ENCODE measurements at places on chromosomes 12 and 14. TPM values are rescaled to one million over a fixed set of nuclear protein-coding genes. Genes with fewer than 3 reads are reported as not detected.

Gene SLC41A2
- total RNA-seq = 46.0 TPM

Gene RHEBL1
- total RNA-seq = 0.95 TPM

Gene APOLD1
- 8.1 TPM for total RNA-seq

Gene CCDC38
- total RNA-seq = not detected

DNA sequence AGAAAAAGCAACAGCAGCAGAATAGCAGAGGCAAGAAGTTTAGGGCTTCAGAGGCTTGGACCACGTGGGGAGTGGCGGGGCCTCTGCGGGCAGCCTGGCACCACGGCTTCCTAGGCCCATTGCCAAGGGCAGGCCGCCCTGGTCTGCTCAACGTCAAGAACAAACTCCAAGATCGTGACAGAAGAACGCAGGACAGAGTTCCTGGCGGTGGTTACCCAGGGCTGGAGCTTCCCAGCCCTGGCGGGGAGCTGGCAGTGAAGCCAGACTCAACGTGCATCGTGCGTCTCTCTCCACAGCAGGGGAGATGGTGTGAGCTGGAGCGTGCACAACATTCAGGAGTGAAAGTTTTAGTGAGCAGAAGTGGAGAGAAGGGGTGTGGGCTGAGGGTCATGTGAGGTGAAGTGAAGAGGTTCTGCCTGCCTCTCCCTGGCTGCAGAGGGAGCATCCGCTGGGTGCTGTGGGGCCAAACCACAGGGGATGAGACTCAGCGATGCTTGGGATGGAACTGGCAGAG, 13.9 kb upstream of the CACNA2D4 start:
- H3K27me3 ChIP-seq = peaks cover 7% of the 10 kb centered on the region
- DNase-seq = no peak
- no peak overlapping the region for H3K4me3 ChIP-seq
- H3K4me1 ChIP-seq = peaks cover 64% of the 10 kb centered on the region
- H3K36me3 ChIP-seq = no peaks in the 10 kb centered on the region
- peak overlapping the region; percentile 23 for H3K27ac ChIP-seq

DNA sequence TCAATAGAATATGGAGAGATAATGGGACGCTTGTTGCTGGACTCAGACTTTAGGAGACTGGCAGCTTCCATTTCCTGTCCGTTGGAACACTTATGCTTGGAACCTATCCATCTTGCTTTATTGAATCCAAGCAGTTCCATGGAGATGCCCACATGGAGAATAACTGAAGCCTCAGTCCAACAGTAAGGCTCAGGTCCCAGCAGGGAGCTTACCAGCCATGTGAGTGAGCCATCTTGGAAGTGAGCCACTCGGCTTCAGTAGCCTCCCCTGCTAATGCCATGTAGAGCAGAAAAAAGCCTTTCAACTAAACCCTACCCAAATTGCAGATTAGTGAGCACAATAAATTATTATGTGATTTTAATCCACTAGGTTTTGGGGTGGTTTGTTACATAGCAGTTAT, 538.8 kb upstream of the STXBP6 start:
- no peaks in the 10 kb centered on the region for H3K36me3 ChIP-seq
- H3K27ac ChIP-seq = no peak overlapping the region
- no peaks in the 10 kb centered on the region for H3K27me3 ChIP-seq
- no peaks in the 10 kb centered on the region for H3K4me1 ChIP-seq
- no peak overlapping the region for H3K4me3 ChIP-seq

- no peaks in the 10 kb centered on the region for H3K4me1 ChIP-seq
- H3K27ac ChIP-seq = no peak overlapping the region
Observed at GRCh38 chr14:76502638-76503037, 126.7 kb downstream of the ESRRB start.

DNA sequence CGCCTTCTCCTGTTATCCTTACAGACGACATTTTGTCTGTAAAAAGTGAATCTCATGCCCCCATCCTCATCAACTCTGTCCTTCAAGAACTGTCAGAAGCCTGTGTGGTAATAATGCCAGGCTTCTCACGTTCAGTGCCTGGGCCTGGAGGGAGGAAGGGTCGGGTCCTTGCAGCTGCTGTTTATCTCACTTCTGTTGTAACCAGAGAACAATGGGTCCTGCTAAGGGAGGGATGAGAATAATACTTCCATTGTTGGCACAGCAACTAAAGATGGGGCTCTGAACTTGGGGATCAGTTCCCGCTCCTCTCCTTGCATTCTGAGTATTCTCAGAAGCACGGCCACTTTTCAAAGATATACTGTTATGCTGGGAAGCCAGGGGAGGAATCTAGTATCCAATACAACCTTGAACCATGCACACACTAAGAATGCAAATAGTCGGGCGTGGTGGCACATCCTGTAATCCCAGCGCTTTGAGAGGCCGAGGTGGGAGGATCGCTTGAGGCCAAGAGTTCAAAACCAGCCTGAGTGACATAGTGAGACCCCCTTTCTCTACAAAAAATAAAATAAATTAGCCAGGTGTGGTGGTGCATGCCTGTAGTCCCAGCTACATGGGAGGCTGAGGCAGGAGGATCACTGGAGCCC, 38.8 kb upstream of the NINJ2 start:
- peaks cover 2% of the 10 kb centered on the region for H3K36me3 ChIP-seq

DNA sequence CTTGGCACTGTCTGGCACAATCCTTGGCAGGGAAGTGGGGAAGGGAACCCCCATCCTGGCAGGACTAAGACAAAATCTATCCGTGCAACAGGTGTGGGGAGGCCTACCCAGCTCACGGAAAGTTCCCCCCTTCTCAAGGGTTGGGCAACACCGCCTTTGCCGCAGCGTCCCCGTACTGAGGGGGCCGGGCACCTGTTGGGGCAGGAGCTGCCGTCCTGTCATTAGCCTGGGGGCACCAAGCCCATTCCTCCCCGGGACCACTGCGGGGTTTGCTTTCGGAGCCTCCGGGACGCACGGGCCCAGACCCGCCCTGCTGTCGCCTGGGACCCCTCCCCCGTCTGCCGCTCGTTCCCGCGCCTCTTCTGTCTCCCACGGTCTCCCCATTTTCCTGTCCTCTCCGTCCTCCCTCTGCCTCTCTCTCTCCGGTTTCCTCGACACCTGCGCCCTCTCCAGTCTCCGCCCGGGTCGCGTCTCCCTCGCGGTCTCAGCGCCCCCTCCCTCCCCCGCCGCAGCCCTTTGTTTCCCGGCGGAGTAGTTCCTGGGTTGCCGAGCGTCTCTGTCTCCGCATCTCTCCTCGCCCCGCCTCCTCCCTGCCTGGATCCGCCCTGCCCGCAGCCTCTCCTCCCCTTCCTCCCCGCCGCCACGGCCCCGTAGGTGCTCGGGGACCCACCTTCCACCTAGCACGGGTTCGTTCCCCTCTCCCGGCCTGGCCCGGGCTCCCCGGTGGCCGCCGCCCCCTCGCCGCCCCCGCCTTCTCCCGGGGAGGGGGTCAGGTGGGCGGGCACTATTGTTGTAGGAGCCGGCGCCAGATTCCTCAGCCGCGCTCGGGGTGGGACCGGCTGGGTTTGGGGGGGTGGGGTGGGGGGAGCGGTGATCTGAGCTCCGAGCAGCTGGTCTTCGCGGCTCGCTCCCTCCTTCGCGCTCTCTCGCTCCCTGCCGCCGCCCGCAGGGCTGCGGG, at the start of gene CACNB3:
CACNB3 (plus strand) TSS at position 624 of the 958 bp plus-strand sequence. CDS start 434 bp downstream, outside the sequence.
- H3K4me1 ChIP-seq = peaks cover 54% of the 10 kb centered on the region
- no peaks in the 10 kb centered on the region for H3K27me3 ChIP-seq
- peaks cover 2% of the 10 kb centered on the region for H3K36me3 ChIP-seq
- H3K4me3 ChIP-seq = peak within 1 kb of the TSS; percentile 94

- no peak overlapping the region for H3K27ac ChIP-seq
- H3K36me3 ChIP-seq = no peaks in the 10 kb centered on the region
- H3K4me1 ChIP-seq = peaks cover 37% of the 10 kb centered on the region
- H3K4me3 ChIP-seq = no peak overlapping the region
- H3K27me3 ChIP-seq = no peaks in the 10 kb centered on the region
- DNase-seq = no peak
Observed at GRCh38 chr12:63941166-63941800, 96.8 kb downstream of the SRGAP1 start.

- no peak overlapping the region for H3K27ac ChIP-seq
- no peaks in the 10 kb centered on the region for H3K36me3 ChIP-seq
- DNase-seq = peak; percentile 70
- no peaks in the 10 kb centered on the region for H3K27me3 ChIP-seq
- no peak overlapping the region for H3K4me3 ChIP-seq
Observed at GRCh38 chr14:101068313-101069227, 165.0 kb upstream of the RTL1 start.

GRCh38 chr12:111570084-111570961, 28.8 kb downstream of the ATXN2 start:
- H3K36me3 ChIP-seq = peaks cover 4% of the 10 kb centered on the region
- no peak for DNase-seq
- H3K4me1 ChIP-seq = peaks cover 52% of the 10 kb centered on the region
- no peak overlapping the region for H3K4me3 ChIP-seq
